ENCODE measurements at places on chromosomes 11 and 22.

- DNase-seq: no peak
Measured at GRCh38 chr11:112903340-112903739, 57.9 kb upstream of the NCAM1 start.

- DNase-seq: no peak
Measured at GRCh38 chr22:36405221-36405661, 17.5 kb upstream of the MYH9 start.

- no peak for DNase-seq
Measured at GRCh38 chr11:70399681-70400112, 1.4 kb downstream of the CTTN start.

DNA sequence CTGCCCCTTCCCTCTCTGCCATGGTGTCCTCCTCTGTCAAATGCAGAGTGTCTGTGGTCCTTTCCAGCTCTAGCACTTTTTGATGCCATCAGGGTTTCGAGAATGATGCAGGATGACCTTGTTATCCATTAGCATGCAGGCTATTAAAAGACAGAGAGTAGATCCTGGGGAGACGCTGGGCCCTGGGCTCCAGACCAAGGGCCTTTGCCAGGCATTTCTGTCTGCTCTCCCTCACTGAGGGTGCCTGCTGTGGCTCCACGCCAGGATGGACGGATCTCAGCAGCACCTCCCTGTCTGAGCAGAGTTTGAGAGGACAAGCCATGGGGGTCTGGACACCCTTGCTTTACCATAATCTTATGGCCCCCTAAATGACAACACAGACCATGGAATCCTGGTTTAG lies 110.8 kb upstream of the CD82 start:
- no peak for DNase-seq

DNA sequence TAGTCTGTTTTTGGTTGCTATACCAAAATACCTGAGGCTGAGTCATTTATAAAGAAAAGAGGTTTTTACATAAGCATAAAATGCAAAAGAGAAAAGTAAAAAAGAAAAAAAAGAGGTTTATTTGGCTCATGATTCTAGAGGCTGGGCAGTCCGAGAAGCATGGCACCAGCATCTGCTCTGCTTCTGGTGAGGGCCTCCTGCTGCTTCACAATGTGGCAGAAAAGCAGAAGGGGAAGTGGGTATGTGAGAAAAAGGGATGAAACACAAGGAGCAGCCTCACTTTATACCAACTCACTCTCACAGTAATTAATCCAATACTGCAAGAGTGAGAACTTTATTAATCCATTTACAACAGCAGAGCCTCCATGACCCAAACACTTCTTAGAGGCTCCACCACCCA lies 47.1 kb downstream of the MTNR1B start:
- DNase-seq: no peak

DNA sequence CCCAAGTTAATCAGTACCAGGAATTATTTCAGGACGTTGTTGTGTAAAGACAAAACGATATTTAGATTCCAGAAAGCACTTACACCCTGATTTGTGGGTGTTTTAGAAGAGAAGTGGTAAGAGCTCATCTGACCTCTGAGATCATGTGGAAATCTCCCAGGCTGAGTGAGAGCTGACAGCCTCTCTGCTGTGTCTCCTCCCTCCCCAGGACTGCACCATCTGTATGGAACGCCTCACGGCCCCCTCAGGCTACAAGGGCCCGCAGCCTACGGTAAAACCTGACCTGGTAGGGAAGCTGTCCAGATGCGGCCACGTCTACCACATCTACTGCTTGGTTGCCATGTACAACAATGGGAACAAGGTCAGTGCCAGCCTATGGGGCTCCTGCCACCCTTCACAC lies 20.0 kb downstream of the DTX4 start:
- no peak for DNase-seq

DNA sequence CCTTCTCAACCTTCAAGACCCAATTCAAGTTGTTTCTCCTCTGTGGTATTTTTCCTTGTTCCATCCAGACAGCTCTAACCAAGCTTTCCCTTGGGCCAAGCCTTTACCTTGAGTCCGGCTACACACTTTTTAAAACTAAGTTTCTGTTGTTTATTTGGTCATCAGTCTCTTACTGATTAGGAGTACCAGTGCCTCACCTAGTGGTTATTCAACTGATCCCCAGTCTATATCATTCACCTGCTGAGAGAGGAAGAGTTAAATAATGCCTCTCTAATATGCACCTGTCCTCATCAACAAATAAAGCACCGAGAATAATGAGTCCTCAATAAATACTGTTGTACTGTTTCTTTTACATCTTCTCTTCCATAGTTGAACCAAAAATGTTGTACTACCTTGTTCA lies 160.8 kb downstream of the MSANTD4 start:
- DNase-seq: no peak

DNA sequence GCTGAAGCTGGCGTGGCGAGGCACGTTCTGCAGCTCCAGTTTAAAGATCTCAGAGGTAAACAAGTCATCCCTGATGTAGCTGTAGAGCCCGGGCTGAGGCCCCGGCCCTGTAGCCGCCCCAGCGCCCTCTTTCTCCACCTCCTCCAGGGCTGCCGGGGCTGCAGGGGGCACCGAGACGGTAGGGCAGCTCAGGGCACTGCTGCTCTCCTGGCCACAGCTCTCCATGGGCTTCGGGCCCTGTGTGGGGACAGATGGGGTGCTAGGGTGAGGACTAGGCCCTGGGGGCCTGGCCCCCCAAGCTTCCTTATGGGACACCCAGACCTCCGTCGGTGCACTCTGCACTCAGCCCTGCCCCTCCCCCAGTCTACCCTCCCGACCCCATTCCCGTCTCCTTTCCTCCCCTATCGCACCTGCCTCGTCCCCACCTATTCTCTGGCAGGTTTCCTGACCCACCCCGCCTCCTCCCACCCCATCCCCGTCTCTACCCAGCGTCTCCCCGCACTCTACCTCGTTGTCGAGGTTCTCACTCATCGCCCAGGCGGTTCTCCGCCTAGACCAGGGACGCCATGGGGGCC lies 559 bp downstream of the RANBP1 start:
- DNase-seq: no peak

DNA sequence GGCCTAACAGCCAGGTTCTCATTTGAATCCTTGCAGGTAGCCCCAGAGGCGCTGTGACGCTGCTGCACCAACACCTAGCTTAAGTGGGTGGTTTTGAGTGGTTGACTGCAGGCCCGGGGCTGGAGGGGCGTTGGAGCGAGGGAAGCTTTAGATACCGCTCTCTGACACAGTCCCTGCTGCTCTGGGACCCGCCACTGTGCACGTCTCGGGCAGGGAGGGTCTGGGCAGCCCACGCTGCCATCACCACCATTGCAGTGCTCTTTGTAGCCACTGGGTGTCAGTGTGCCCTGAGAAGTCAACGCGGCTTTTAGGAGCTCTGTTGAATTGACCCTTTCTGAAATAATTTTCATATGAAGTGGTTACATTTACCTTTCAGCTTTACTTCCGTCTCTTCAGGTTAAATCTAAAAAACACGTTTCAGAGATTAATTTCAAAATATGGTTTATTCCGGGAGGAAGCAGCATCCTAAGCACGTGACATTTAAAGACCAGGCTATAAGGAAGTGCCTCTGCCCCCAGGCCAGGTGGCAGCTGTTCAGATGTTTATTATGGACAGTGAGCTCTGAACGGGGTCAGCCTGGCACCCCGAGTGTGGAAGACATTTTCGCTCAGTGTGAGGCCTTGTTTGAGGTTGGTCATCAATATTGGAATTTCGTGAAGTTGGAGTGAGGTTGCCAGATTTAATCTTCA lies 30.9 kb upstream of the PARVB start:
- peak; percentile 31 for DNase-seq

GRCh38 chr11:93370260-93370659 lies 39.7 kb downstream of the DEUP1 start:
- no peak for DNase-seq

- DNase-seq: no peak
Measured at GRCh38 chr11:10314199-10315072, 9.6 kb downstream of the ADM start.

DNA sequence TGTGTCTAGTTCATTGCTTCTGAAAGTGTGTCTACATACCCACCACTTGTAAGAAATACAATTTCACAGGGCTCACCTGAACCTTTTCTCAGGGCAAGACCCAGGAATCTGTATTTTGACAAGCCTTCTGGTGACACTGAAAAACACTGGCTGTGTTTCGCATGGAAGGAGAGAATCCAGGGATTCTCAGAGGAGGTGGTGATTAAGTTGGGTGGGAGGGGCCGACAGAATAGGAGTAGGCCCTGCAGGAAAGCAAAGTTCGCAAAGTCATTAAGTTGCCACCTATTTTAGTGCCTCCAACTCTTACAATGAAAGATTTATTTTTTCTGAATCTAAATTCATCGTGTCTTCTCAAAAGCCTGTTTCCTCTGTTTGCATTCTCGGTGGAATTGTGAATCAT lies 186.8 kb downstream of the FAT3 start:
- no peak for DNase-seq

DNA sequence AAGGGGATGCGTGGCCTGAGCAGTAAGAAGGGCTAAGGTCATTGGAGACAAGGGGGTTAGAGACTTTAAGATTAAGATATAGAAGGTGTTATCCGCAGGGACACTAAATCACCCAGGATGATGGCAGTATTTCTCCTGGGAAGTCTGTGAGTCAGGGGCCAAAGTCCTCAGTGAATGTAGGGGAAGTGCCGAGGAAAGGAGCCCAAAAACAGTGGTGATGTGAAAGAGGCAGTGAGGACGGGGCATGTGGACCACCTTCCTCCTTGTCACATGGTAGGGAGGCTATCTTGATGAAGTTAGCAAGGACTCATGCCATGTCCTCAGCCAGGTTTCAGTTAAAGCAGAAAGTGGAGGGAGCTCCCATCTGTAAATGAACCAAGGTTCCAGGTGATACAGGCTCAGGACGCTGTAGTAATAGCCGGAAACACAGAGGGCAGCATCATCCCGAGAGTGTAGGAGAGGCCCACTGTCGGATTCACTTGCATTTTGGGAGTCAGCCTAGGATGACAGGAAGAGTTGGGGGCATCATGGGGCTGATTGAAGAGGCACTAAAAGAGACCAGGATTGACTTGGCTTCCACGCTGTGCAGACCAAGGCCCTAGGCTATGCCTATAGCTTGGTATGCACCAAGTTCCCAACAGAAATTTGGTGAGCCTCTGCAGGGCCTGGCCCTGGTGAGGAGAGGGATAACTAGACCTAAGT lies 33.5 kb downstream of the WEE1 start:
- DNase-seq: no peak

DNA sequence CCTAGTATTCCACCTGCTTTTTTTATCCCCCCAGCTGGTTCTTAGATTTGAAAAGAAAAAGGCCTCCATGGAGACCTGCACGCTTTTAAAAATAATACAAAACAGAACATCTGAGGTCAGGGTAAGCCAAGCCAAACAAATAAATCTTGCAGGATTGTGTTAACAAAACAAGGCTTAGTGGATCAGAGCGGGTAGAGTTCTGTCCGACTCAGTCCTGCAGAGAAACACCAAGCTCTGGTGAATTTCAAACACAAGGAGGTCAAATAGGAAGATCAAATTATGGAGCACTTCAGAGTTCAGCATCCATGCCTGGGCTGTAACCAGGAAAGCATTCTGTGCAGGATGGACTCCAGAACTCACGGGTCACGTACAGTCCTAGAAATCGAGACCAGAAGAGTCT lies 86.9 kb downstream of the SYN3 start:
- no peak for DNase-seq

DNA sequence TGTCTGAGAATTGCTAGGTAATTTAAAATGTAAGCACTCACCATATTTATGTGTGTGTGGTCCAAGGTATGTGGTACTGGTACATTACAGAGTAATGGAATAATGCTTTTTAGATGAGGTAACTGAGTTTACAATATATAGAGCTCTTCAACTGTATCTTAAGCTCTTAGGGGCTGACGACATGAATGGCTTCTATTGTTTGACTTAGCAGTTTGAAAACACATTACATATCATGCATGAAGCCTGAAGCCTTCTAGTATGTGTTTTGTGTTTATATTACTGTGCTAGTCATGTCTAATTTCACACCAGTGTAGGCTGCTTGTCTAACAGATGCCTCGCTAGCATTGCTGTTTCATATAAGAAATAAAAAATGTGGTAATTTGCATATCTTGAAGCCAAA lies 37.2 kb downstream of the GAS2 start:
- no peak for DNase-seq

DNA sequence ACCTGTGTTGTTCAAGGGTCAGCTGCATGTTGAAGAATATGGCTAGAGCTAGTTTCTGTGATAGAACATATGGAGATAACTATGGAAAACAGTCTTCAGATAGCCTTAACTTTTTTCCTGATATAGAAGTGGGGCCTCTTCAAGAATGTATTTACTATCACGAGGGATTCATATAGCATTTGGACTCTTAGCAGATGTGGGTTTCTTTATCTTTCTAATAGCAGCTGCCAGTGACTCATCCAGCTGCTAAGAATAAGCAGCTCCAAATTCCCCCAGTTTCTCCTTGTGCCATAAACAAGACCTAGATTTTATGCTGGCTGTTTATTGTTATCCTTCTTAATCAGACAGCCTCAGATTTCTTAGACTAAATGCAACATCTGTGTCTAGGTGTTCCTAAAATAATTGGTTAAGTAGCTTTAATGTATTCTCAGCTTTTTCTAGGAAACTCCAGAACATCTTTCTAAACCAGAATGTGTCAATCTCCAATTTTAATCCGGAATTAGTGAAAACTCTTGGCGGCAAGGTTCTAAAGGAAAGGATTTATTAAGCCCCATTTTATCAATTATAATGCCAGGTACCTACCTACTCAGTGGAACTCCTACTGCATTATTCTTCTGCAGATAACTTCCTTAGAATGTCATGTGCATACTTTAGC lies 119.8 kb downstream of the CSTPP1 start:
- DNase-seq: no peak

GRCh38 chr11:43555186-43555585 lies 125.4 kb upstream of the HSD17B12 start:
- no peak for DNase-seq

DNA sequence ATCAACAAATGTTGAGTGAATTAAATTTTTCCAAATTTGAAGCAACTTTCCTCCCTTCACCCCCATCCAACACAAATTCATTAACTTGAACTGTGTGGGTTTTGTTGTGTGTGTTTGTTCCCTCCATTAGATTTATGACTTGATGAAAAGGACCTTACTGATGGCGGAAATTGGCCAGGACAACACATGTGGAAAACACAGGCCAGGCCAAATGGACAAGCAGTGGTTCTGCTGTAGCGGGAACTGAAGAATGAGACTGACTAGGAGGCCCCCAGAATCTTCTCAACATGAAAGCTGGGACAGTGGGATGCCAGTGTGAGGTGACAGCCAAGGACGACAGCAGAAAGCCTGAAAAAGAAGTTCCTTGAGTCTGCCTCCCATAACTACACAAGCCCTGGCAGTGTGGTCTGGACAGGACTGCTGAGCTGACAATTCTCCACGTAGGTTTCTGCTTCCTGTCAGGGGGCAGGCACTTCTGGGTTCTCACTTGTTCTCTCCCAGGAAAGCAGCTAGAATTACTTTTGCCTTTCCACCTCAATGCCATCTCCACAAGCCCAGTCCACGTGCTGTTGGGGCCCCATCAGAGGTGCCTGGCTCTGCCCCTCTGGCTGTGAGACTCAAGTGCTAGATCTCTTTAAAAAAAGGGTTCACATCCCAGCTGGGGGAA lies 94.3 kb downstream of the ETS1 start:
- no peak for DNase-seq

GRCh38 chr11:15418921-15419320 lies 304.2 kb downstream of the INSC start:
- no peak for DNase-seq
